ENCODE measurements at places on chromosomes 6 and 20.

DNA sequence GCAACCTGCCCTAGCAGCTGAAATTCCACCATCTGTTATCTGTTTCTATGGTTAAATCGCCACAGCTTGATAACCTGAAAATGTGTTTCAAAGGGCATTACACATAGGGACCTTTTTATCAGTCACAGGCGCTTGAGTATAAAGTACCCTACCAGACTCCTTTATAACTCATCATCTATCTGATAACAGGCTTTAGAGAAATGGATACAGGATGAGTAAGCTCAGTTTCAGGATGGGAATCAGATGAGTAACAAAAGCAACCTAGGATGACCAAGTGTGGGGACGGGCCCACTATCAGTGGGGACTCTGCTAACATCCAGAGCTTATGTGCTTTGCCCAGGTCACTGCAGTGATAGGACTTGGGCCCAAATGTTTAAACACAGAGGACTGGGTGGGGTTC lies 75.6 kb downstream of the PRND start:
- no peak for DNase-seq

- DNase-seq, result peak; percentile 88
Observed at GRCh38 chr6:157323966-157324300, 614 bp upstream of the TMEM242 start.

DNA sequence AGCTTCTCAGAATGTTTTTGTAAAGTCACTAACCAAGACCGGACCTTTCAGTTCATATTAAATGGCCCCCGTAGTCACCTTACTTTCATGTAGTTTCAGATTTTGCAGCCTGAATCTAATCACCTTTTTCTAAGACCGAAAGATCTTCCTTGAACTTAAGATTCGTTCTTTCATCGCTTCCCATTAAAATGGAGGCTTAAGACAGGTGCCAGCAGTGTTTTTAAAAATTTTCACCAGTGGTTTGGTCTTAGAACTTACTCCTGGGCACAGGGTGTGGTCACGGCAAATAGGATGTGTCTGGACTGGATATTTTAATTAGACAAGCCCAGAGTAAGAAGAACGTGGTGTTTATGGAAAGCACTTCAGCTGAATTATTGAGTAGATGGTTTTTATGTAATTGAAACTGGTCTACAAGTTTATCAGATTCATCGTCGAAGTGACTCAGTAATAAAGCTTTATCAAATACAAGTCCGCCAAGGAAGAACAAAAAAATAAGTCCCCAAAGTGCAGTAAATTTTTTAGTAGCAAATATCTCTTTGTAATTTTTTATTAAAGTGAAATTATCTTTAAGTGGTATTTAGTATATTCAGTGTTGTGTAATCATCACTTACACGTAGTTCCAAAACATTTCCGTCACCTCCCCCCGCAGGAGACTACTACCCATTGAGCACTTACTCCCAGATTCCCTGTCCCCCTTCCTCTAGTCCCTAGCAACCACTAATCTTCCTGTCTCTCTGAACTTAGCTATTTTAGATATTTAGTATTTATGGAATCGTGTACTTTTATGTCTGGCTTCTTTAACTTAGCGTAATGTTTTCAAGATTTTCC lies 868 bp downstream of the SRSF3 start:
- no peak for DNase-seq

DNA sequence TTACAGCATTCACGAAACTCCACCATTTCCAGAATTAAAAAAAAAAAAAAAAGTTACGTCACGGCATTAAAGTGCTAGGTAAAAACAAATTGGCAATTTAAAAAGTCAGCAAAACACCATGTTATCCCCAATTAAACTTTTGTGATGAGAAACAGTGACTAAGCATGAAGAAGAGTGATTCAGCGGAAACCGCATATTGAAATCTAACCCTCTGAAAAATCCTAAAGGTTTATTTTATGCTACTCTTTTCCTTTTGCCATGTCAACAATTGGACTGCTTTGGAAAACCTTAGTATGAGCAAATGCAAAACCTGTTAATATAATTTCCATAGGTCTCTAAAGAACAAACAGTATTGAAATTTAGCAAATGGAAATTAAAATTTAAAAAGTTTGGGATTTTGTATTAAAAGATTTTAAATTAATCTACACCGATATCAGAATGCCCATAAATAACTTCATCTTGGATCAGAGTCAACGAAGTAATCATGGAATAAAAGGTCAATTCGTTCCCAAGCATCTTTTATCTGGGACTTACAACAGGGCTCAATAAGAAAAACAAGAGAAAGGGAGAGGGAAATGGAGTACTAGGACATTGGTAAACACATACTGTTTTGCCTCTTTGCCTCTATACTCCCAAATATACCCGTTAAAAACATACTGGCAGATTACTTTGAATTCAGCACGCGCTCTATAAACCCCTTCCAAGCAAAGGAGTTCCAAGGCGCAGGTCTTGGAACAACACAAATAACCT lies 1.1 kb downstream of the FBXO30 start:
- DNase-seq, result no peak

GRCh38 chr6:85460921-85461797 lies 11.3 kb downstream of the NT5E start:
- DNase-seq, result no peak

GRCh38 chr6:33616113-33616512 lies 5.0 kb upstream of the ITPR3 start:
- DNase-seq, result no peak

DNA sequence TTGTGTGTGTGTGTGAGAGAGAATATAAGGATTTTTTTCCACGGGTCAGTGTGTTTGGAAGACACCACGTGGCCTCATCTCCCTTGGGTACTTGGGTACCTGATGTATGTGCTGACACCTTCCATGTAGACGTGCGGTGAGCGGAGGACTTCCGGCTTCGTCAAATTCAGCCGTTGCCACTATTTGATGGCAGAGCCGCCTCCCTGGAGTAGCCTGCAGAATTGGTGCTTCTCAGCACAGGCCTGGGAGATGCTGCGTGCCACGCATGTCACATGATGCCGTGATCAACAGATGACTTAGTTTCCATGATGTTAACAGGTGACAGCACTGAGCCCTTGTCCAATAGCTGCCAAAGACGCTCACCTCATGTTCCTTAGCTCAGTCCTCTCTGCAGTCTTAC lies 69.4 kb downstream of the CDH4 start:
- no peak for DNase-seq

- no peak for DNase-seq
Observed at GRCh38 chr20:4330011-4330410, 314.7 kb upstream of the RNF24 start.

GRCh38 chr20:46060301-46060881 lies 29.4 kb downstream of the NCOA5 start:
- no peak for DNase-seq

DNA sequence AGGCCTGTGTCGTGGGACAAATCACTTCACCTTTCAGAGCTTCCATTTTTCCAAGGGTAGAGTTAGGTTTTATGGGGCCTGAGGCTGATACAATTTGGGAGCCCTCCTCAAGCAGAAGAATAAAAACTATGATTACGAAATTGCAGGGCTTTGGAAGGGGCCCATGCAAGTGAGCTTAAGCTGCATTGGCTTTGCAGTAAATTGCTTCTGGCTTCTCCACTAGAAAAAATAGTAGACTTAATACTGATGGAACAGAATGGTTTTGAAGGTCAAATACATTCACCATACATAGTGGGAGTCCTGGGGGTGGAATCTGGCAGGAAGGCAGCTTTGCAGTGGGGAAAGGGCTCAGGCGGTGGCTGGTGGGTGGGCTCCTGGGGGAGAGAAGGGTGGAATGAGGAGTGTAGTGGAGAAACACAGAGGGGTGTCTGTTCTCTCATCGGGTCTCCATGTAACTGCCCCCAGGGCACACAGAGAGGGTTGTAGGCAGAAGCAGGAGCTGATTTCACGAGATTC lies 55.9 kb upstream of the RNF24 start:
- DNase-seq, result no peak

GRCh38 chr6:57421503-57421902 lies 104.1 kb downstream of the PRIM2 start:
- no peak for DNase-seq

- DNase-seq, result peak; percentile 85
Observed at GRCh38 chr20:57439432-57439831, 48.2 kb downstream of the RBM38 start.

DNA sequence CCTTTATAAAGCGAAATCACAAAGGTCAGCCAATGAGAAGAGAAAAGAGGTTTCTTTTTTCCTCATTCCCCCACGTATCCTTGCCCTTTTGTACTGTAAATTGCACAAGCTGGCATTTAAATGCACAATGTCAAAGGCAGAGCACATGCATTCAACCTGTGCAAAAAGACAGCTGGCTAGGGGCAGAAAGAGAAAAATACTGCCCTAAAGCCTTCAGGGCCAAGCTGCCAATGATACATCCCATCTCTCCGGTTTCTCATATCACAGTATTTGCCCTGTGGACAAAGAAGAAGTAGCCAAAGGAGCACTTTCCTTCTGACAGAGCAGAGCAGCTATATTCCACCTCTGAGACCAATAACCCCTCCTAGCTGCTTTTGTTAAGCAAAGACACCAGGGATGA lies 219.2 kb downstream of the TRDN start:
- no peak for DNase-seq

DNA sequence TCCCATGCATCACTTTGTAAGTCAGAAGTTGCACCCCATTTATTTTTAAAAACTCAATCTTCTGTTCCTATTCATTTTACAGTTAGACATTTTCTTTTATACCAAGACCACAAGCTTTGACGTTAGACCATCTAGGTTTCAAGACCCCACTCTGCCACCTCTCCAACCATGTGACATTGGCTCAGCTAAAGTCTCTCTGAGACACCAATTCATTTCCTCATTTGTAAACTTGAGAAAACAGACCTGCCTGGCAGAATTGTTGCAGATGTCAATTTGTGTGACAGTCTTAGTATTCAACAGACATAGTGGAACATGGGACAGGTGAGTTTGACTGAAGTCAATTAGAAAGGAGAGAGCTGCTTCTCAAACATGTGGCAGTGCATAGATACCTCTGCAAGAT lies 55.6 kb upstream of the CSE1L start:
- no peak for DNase-seq

DNA sequence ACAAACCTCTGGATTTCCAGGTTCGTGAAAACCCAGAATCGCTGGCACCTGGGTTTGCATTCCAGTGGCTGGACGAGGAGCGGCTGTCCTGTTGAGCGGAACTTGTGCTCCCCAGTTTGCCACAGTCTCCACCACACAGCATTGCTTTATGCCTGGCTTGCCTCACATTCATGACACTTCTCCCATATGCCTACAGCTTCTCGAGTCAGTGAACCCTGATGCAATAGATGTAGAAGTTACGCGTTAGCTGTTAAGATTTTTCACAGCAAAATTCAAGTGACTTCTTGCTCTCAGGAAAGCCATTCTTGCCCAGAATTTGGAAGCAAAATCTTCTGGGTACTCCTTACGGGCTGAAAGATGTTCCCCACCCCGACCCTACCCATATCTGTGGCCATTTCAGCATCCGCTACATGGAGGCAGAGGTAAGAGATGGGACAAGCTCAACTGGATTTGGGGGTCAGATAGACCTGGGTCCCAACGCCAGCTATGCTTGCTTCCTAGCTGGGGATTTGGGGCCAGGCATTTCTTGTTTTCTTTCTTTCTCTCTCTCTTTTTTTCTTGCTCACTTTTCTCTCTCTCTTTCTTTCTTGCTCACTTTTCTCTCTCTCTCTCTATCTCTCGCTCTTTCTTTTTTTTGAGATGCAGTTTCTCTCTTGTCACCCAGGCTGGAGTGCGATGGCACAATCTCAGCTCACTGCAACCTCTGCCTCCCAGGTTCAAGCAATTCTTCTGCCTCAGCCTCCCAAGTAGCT lies 12.4 kb upstream of the GDAP1L1 start:
- DNase-seq, result no peak

DNA sequence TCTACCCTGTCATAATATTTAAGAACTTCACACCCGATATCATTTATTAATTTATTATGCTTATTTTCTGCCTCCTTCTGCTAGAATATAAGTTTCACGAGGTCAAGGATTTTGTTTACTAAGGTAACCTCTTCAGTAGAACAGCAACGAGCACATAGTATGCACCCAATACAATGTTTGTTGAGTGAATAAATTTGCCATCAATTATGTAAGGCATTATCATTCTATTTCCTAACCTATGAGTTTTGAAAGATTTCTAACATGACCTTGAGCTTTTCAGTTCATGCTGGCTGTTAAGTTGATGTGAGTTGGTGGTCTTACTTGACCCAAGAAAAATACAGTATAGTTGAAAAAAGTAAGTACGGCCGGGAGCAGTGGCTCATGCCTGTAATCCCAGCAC lies 125.9 kb upstream of the LOC128125822 start:
- DNase-seq, result no peak

GRCh38 chr6:168286116-168286515 lies 33.5 kb downstream of the DACT2 start:
- no peak for DNase-seq

- DNase-seq, result no peak
Observed at GRCh38 chr20:40895182-40895581, 133.4 kb upstream of the TOP1 start.

DNA sequence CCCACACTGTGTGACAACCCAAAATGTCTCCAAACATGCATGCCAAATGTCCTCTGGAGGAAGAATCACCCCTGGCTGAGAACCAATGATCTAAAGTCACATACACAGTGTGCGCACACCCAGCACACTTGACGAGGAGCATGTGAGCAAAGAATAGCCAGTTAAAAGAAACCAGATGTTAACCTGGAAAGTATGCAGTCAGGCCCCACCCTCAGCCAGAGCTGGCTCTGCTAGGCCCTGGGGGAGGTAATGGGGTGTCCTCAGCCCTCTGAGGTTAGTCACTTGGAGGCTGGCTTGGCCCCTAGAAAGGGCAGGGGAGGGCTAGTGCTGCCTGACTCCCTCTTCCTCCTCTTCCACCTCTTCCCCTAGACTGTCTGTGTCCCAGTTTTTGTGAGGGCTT lies 15.2 kb upstream of the GUCA1A start:
- DNase-seq, result no peak

GRCh38 chr20:57968120-57968519 lies 258.3 kb upstream of the PMEPA1 start:
- no peak for DNase-seq

DNA sequence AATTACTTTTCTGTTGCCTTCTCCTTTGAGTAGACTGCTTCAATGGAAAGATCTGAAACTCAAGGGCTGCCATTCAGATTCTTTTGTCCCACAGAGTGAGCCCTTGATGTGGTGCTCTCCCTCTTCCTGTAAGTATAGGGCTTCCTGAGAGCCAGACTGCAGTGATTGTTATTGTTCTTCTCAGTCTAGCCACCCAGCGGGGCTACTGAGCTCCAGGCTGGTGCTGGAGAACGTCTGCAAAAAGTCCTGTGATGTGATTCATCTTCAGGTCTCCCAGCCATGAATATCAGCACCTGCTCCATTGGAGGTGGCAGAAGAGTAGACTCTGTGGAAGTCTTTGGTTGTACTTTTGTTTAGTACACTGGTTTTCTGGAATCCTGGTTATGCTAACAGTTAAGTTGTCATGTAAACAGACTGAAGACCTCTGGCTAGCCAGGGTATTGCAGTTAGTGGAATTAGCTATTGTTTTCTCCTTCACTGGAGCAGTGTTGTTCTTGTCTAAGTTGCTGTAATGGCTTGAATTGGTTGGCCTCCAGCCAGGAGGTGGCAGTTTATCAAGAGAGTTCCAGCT lies 240.9 kb downstream of the COL12A1 start:
- DNase-seq, result no peak

- no peak for DNase-seq
Observed at GRCh38 chr20:49865559-49865958, 49.8 kb downstream of the SPATA2 start.

Measured in Right ventricle myocardium superior (tissue), 1 donor.